ENCODE measurements at places on chromosomes 12 and 14.
A peak's percentile ranks its signal among the peaks of the same experiment; 100 is the strongest.

DNA sequence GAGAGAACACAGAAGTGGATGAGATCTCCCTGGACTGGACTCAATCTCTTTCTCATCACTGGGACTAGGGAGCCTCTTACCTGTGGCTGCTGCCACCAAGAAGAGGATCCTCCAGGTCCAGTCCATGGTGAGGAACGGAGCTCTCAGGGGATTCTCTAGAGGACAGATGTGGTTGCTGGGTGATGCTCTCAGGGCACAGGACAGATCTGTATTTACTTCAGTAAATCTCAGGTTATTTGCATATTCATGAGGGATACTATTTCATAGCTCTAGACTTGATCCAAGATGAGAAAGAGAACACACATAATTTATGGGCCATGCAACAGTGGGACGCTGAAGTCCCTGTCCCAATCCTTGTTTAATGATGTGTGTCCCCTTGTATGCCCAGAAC lies 460.5 kb downstream of the TMEM121 start:
- DNase-seq = no peak

DNA sequence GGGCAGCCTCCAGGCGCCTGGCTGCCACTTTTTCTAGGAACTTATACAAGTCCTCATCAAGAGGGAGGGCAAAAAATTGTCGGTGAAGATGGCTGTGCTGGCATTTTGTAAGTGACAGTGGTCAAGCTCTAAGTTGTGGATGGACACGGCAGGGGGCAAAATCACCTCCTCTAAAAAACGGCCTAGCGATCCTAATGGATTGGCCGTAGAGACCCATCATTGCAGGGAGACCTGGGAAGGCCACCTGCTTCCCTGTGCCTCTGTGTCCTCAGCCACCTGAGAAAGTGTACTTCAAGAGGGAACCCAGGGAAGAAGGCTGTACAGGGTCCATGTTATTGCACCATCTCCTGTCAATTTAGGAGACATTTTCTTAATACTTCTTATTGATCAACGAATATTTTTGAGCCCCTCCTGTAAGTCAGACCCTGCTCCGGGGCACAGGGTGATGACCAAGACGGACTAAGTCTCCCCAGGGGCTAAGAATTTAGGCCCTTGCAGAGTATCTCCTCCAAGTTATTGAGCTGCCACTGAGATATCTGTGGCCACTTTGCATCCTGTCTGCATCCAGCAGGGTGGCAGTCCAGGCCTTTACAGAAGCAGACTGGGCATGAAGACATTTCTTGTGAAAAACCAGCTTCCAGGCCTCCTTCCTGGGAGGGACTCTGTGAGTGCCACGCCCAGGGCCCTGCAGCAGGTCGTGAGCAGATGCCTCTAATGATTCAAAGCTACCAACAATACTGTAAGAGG lies 40.5 kb downstream of the PSMA6 start:
- no peak for DNase-seq

DNA sequence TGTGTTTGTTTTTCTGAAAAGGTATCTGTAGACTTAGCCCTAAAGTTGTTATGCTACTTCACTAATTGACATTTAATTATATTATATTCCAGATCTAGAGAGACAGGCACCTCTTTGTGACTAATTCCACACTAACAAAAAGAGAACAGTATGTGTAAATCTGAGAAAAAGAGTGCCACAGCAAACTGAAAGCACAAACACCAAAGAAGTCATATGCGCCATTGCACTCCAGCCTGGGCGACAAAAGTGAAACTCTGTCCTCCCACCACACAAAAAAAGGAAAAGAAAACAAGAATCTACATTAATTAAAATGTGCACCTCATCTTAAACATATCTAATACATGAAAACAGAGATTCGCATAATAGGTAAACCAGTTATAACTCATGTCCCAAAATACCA lies 4.4 kb upstream of the CSRNP2 start:
- DNase-seq = no peak

- DNase-seq = no peak
These were observed 201.7 kb downstream of the STXBP6 start for GRCh38 chr14:24848102-24848790.

DNA sequence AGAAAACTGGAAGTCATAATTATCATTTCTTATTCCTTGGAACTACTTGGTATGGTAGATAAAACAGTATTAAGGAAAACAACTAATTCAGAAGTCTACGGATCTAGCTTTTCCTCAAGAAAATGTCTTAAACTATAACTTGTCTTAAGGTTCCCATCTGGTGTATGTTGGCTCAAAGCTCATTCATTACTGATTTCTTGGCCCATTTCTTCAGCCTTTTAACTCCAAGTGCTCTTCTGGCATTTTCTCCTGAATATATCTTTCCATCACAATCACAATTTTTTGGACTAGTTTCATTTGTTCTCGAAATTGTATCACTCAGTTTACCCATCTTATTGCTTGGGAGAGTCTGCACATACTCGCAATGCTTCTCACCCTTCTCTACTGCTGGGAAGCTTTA lies 150.1 kb downstream of the C12orf50 start:
- DNase-seq = no peak

DNA sequence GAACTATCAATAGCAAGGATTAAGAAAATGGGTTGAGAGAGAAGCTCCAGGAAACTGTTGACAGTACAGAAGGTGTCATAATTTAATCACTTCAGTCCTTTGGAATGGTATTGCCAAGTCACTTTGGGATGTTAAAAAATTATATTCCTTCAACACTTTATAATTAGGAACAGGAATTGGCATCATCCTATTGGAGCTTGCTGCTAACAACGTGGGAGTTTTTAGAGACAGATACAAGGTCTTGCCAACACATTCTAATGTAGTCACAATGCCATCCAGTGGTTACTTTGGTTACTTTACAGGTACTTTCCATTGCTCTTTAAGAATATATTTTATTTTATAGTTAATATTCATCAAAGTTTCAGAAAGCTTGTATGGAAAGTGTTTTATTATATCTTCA lies 310.1 kb downstream of the SYT1 start:
- DNase-seq = no peak

DNA sequence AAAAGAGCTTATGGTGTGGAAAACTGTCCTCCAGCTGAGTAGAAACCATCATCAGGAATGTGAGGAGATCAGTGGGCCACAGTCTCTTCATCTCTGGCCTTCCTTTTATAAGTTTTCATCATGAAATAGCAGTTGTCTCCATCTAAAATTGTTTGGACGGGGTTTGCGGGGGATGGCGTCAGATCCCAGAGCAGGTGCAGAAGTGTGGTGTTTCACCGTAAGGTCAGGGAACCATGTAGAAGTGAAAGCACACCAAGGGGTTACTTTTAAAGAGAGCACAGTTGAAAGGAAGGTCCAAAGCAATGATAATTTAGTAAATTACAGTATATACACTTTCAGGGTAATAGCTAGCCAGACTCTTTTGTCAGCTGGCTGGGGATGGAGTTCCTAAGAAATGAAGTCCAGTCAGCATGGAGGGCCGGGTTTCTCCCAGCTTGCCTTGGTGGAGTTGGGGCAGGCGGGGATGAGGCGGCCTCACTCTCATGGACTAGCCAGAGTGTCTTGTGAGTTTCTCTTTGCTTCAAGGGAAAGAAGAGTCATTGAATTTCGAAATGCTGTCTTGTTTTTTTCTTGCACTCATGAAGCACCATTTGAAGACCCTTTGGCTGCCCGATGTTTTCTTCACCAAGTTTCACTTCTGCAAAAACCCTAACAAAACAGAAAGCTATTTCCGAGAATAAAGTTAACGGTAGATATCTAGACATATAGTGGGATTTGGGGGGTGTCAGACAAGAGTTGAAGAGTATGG lies 100.6 kb downstream of the ETV6 start:
- no peak for DNase-seq

DNA sequence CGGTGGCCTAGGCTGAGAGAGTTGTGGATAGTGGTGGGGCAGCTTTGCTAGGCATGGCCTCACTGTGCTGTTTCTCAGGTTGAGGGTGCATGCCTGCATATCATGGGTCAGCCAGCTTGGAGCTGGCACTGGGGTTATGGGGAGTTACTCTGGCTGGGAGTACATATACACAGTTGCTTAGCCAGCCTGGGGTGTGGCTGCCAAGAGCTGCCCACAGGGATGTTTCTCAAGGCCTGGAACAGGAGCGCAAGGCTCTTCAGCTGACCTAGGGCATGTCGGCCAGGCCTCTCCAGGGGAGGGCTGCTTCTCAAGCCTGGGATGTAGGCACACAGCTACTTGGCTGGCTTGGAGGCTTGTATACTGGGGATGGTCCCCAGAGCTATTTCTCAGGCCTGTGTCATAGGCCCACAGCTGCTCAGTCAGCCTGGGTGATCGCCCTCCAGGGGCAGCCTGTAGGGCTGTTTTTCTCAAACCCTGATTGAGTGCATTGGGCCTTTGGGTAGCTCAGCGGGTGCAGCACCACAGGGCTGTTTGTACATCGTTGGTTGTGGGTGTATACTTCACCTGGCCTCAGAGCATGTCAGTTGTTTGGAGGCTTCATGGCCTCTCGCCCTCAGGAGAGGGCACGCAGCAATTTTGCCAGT lies 114.9 kb downstream of the METTL25 start:
- DNase-seq = no peak

DNA sequence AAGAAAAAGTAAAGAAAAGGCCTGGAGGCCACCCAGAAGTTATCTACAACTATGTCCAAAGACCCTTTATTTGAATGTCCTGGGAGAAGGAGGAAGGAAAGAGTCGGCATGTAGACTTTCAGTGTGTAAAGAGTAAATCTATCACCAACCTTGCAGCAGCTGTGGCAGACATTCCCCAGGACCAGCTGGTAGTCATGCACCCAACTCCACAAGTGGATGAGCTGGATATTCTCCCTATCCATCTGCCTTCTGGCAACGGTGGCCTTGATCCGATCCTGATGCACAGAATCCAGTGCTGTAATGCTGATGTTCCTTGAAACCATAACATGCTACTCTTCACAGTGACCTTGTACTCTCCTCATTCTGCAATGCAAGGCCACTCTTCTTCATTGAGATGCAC lies 27.3 kb downstream of the KRT76 start:
- no peak for DNase-seq

DNA sequence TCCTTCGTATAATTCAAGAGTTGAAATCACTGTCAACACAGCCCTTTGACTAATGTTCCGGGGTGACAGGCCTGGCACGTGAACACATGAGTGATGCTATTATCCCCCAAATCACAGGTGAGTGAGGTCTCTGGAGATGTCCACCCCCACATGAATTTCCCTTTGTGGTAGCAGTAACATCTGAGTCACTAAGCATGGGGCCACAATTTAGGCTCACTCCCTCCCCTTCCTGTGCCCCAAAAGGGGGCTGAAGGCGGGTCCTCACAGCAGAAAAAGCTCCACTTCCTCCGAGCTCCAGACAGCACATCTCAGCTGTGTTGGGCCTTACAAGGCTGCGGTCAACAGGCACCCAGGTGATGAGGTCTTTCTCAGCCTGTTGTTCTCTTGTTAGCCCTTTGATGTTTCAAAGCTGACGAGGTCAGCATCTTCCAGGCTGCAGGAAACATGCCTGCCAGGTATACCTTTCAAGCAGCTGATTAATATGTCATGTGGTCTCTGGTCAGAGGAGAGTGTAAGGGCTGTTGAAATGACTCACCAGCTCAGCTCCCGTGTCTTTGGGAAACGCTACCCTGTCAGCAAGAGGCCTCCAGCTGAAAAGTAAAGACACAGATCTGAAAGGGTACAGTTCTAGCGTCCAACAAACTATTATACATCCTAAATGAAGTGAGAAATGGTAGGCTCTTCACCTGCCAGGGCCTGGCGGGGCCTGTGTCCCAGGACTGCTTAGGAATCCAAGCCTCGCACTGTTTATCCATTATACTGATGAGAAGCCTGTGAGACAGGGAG lies 107.3 kb downstream of the ZFP36L1 start:
- peak; percentile 70 for DNase-seq
